ENCODE measurements at places on chromosomes 7 and 10.

DNA sequence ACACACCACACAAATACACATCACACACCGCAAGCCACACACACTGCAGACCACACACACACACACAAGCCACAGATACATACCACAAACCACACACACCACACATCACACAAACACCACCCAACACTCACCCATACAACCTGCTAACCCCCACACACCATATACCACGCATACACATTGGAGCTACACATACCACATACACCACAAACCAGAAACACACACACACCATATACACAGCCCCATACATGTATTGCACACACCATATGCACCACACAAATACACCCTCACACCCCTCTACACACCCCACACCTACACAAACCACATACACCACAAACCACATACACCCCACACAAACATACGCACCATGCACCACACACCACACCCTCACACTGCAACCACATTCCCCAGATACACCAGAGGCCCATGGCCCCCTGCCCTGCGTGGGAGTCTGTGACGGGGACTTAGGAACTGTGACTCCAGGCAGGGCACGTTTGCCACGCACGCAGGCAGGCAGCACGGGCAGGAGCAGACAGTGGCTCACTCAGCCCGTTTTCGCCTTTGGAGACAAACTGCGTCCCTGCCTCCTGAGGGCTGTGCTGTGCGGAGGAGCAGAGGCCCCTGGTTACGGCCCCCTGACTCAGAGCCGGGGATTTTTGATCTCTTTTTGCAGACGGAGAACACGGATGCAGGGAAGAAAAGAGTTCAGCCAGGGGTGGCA lies 52.6 kb downstream of the TMEM209 start:
- no peak for DNase-seq

DNA sequence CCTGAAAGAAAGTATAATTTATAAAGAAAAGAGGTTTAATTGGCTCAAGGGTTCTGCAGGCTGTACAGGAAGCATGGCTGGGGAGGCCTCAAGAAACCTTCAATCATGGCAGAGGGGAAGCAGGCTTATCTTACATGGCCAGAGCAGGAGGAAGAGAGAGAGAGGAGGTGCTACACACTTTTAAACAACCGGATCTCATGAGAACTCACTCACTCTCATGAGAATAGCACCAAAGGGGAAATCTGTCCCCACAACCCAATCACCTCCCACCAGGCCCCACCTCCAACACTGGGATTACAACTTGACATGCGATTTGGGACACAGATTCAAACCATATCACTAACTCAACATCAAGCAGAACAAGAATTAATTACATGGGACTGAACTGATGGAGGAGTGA lies 6.9 kb upstream of the ZNF485 start:
- no peak for DNase-seq

DNA sequence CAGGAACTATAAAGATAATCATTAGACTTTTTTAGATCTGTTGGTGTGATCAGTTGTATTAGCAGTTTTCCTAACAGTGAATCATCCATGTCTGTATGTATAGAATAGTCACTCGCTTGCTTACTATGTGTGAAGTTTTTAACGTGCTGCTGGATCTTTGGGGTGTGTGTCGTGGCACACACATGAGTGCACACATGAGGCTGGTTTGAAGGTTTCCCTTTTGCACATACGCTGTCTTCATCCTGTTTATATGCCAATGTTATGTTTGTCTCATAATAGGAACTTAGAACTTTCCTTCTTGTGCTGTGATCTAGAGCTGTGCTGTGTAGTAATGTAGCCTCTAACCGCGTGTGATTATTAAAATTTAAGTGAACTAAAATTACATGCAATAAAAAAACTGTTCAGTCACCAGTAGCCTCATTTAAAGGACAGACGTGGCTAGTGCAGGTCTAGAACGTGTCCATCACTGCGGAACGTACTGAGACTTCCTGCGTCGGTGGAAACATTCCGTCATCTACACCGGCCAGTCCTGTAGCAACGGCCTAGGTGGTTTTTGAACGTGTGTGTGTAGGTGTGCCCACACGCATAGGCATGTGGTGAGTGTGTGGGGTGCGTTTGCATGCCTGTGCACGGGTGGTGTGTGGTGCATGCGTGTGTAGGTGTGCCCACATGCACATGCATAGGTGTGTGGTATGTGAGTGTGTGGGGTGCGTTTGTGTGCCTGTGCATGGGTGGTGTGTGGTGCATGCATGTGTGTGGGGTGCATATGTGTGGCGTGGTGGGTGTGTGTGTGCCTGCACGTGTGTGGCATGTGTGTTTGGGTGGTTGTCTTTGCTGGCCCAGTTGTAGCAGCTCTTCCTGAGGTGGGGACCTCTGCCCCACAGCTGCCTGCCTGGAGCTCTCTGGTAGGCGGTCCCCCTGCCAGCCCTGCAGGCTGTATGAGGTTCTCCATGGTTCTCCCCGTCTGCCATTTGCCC lies 56.6 kb downstream of the INPP5A start:
- no peak for DNase-seq

- no peak for DNase-seq
Observed at GRCh38 chr7:19062216-19062615, 55.2 kb downstream of the TWIST1 start.

GRCh38 chr10:33143160-33143728 lies 185.2 kb upstream of the ITGB1 start:
- no peak for DNase-seq

- DNase-seq = no peak
Observed at GRCh38 chr7:144048648-144049047, at the start of gene OR2A5. OR2A5 (plus strand) TSS chr7:144048948; CDS start chr7:144050402, 1,454 bp downstream.

DNA sequence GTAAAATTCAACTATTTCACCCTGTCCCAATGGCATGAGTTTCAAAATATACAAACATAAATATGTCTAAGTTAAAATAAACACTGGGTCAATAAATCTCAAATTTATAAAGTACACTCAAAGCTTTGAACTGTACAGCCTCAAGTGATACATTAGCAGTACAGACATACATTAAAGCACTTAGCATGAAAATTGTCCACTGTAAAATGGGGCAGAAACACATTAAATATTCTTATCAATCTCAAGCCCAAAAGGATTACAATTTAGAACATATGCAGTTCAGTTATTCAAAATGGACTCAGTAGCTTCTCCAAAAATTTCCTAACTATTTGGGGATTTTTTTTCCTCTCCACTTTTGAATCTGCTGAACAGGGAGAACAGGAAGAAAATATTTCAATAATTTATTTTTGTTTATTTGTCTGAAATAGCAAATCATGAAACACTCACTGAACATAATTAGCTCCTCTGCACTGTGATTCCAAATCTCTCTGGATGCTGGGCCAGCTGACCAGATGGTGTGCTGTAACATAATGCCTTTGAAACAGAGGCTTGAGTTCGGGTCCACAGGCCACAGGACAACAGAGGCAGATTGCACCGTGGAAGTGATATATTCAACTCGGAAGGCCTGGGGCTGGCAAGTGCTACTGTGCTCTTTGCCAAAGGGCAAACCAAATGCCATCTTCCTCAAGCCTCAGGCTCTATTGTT lies 248.9 kb upstream of the LRRN3 start:
- DNase-seq = no peak

GRCh38 chr7:83355143-83355542 lies 192.5 kb upstream of the PCLO start:
- DNase-seq = no peak

- no peak for DNase-seq
Observed at GRCh38 chr7:2629746-2630681, 1.8 kb upstream of the TTYH3 start.

- no peak for DNase-seq
Observed at GRCh38 chr7:28070297-28071055, 110.1 kb downstream of the JAZF1 start.

DNA sequence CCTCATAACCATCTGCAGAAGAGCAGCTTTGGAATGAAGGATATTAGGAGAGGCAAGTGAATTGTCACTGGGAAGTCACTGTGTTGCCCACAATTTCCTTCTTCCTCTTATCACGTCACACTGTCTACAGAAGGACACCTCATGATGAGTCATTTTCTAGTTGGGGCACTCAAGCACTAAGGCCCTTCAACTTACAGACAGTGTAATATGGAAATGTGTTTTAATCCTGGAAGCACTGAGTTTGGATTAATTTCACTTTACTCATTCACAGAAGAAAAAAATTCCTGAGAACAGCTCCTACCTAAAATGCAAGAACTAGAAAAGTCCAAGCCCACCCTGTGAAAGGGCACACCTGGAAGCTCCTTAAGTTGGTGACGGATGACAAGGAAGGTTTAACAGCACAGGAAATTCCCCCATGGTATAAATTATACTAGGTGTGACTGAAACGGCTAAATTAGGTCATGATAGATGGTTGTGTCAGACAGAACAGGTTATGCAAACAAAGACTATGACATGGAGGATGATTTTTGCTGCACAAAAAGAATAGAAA lies 56.6 kb downstream of the PARD3 start:
- DNase-seq = no peak

- DNase-seq = peak; percentile 23
Observed at GRCh38 chr7:92834507-92835260, 1.7 kb downstream of the CDK6 start.

DNA sequence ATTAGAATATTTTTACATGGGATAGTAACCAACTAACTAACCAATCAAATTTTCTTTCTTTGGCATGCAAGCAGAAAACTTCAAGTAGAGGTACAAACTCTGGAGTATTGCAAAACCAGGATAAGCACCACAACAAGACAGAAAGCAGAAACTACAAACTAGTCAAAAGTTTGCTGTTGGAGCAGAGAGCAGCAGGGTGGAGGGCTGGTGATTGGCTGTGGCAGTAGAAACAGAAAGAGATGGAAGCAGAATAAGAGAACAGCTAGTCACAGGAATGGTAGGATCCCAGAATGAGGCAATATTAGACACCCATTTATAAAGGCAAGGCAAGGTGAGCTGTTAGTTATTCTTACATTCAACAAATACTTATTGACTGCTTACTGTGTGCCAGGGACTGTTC lies 6.8 kb upstream of the MACC1 start:
- DNase-seq = no peak

GRCh38 chr7:31492086-31492485 lies 21.8 kb upstream of the ITPRID1 start:
- no peak for DNase-seq

GRCh38 chr10:42987575-42987974 lies 89.3 kb upstream of the RET start:
- DNase-seq = no peak

DNA sequence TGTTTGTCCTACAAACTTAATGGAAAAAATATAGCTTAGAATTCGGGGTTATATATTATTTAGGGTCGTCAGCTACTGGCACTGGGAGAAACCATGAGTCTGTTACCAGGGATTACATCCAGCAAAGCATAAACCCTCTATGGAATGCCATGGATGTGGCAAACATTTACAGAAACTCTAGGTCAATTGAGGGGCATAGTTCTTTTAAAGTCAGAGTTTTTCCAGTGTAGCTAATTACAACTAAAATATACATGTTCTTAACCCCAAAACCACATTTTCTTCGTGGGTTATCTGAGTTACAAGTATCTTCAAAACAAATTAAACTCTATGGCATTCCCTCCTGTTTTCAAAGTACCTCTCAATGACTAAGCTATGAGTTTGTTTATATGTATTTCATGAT lies 99.3 kb upstream of the THSD7A start:
- no peak for DNase-seq

- DNase-seq = no peak
Observed at GRCh38 chr10:103574097-103575061, 80.9 kb downstream of the NEURL1 start.

DNA sequence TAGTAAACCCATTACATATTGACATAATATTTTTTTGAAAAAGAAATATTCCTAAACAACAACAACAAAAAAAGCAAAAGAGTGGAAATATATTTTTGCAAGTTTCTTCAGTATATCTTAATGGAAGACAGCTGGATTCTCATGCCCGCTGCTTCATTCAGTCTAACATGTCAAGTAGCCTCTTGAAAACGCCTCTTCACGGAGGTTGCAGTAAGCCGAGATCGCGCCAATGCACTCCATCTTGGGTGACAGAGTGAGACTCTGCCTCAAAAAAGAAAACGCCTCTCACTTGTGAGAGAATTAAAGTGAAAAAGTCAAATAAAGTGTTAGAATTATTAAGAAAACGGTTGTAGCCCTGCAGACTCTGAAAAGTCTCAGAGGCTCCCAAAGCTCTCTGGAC lies 1.3 kb downstream of the CUTC start:
- DNase-seq = no peak

DNA sequence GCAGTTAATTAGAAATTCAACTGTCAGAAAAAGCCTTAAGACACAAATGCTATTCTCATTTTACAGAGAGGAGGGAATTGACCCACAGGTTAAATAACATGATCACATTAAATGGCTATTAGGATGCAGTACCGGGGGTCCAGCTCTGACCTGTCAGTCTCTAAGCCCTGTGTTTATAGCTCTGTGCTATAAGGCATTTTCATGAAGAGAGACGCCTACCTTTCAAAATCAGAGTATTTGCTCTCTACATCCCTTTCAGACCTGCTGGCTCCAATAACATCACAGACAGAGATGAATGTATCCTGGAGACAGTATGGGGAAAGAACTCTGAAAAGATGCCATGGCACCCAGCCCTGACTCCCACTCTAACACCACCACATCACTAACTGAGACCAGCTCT lies 189.9 kb upstream of the PRSS58 start:
- DNase-seq = no peak

GRCh38 chr10:9069136-9069535 lies 1014.6 kb downstream of the GATA3 start:
- no peak for DNase-seq

DNA sequence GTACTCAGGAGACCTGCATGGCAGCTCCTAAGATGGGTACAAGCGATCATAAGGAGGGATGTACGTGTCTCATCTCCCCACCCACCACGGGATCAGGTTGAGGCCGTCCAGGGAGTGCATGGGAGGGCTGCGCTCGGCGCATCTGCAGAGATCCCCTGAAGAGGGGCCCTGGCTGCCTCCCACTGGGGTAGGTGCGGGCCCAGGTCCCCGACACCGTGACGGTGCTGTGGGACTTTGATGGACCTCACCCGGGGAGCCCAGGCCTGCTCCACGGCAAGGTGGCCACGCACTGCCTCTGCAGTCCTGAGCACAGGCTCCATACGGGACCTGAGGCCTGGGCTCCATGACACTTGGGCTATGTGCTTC lies 12.7 kb downstream of the GET4 start:
- DNase-seq = no peak

DNA sequence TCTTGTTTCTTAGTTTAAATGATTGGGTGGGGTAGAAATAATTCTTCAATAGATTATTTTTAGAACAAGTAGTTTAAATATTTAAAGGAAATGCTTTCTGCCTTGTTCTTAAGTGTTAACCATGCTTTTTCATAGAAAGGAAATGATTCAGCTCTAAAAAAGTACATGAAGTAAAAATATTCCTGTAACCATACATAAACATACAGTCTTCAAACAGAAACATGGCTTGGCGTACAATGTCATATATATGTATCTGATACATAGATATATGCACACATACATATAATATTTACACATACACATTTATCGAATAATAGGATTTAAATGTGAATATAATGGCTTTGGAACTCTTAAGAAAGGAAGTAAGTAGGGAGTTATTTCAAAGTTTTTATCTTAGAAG lies 84.4 kb downstream of the RUNDC3B start:
- DNase-seq = no peak

- DNase-seq = no peak
Observed at GRCh38 chr10:61786728-61787127, 114.8 kb upstream of the ARID5B start.

- DNase-seq = peak; percentile 83
Observed at GRCh38 chr10:110225756-110226542, 18.5 kb downstream of the MXI1 start.

- no peak for DNase-seq
Observed at GRCh38 chr7:129569811-129570215, 41.7 kb upstream of the NRF1 start.

- no peak for DNase-seq
Observed at GRCh38 chr7:35316549-35316948, 62.6 kb upstream of the TBX20 start.
